ENCODE measurements at places on chromosomes 7 and 10. TPM values are rescaled to one million over a fixed set of nuclear protein-coding genes. Genes with fewer than 3 reads are reported as not detected.

GRCh38 chr7:73912223-73912622 lies 51.3 kb downstream of the TMEM270 start:
- H3K27me3 ChIP-seq = no peaks in the 10 kb centered on the region
- DNase-seq = no peak
- H3K27ac ChIP-seq = no peak overlapping the region

Gene YWHAG
- total RNA-seq = 121 TPM

Gene SLC18A2
- total RNA-seq = under 0.01 TPM

DNA sequence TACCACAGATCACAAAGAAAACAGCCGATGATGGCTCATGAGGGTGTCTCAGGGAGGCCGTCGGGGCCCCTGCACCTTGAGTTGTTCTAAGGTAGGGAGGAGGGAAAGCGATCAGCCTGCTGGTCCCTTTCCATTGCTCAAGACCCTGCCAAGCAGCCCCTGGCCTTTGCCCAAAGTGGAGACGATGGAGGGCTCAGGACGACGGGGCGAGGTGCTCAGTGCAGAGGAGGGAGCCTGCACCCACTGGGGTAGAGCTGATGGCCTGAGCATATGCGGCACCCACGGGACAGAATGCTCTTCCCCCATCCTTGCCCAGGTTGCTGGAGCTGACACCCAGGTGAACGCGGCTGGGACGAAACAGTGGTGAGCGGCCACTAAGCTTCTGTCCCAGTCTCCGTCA lies 58.3 kb upstream of the FAM20C start:
- no peaks in the 10 kb centered on the region for H3K36me3 ChIP-seq
- DNase-seq = peak; percentile 63
- no peaks in the 10 kb centered on the region for H3K27me3 ChIP-seq
- H3K4me1 ChIP-seq = peaks cover 12% of the 10 kb centered on the region

Gene OR13A1
- under 0.01 TPM for total RNA-seq

Gene TBX20
- total RNA-seq = not detected

Gene HOXA10
- 43.1 TPM for total RNA-seq

Gene AEBP1
- total RNA-seq = 219 TPM

DNA sequence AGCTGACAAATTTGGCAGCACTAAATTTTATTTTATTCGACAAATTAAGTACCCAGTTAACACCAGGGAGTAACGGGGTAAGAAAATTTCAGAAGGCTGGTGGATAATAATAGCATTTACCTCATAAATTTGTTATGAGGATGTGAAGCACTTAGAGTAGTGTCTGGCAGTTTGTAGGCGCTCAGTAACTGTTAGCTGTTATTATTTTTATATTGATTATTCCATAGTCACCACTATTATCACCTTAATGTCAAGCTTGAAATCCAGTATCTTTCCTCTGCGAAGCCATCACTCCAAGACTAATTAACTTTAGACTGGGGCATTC lies 563 bp upstream of the COA1 start:
- H3K4me1 ChIP-seq = peaks cover 14% of the 10 kb centered on the region
- H3K4me3 ChIP-seq = peak overlapping the region; percentile 93
- no peak for DNase-seq
- no peaks in the 10 kb centered on the region for H3K27me3 ChIP-seq
- H3K36me3 ChIP-seq = no peaks in the 10 kb centered on the region

GRCh38 chr10:21145751-21146435 lies 248.8 kb upstream of the NEBL start:
- no peak overlapping the region for H3K4me3 ChIP-seq
- H3K27me3 ChIP-seq = no peaks in the 10 kb centered on the region
- H3K27ac ChIP-seq = no peak overlapping the region
- no peak for DNase-seq
- no peaks in the 10 kb centered on the region for H3K4me1 ChIP-seq
- H3K36me3 ChIP-seq = no peaks in the 10 kb centered on the region

Gene DPYSL4
- 0.72 TPM for total RNA-seq

DNA sequence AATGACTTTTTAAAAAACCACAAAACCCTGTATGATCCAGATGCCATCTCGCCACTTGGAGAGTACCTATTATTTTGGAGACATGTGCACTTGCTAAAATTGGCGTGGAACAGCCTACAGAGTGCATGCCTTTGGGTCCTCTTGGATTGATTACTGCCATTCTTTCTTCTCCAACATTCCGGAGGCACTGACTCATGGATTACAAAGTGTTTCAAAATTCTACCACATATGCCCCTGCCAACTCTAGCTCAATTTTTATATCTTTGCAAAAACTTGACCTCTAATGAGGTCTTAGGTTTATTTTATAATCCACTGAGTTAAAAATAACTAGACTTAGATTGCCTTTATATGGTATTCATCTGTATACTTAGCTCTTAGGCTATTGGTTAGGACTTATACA lies 55.8 kb upstream of the KIF5B start:
- H3K36me3 ChIP-seq = no peaks in the 10 kb centered on the region
- H3K27me3 ChIP-seq = peaks cover 6% of the 10 kb centered on the region
- no peak overlapping the region for H3K4me3 ChIP-seq
- peak; percentile 87 for DNase-seq

- peaks cover 7% of the 10 kb centered on the region for H3K4me1 ChIP-seq
- no peaks in the 10 kb centered on the region for H3K36me3 ChIP-seq
- DNase-seq = no peak
- no peaks in the 10 kb centered on the region for H3K27me3 ChIP-seq
- no peak overlapping the region for H3K4me3 ChIP-seq
- H3K27ac ChIP-seq = no peak overlapping the region
Observed at GRCh38 chr10:114516356-114516755, 112.1 kb upstream of the AFAP1L2 start.

Gene KLF14
- total RNA-seq = not detected

Gene URGCP
- total RNA-seq = 28.9 TPM

GRCh38 chr10:72593963-72594362 lies 31.9 kb downstream of the MICU1 start:
- H3K4me1 ChIP-seq = no peaks in the 10 kb centered on the region
- H3K36me3 ChIP-seq = no peaks in the 10 kb centered on the region
- no peaks in the 10 kb centered on the region for H3K27me3 ChIP-seq
- DNase-seq = no peak

GRCh38 chr7:137986252-137987017 lies 15.5 kb downstream of the CREB3L2 start:
- H3K4me3 ChIP-seq = peak overlapping the region; percentile 43
- H3K36me3 ChIP-seq = peaks cover 11% of the 10 kb centered on the region
- peak overlapping the region; percentile 98 for H3K27ac ChIP-seq
- no peaks in the 10 kb centered on the region for H3K27me3 ChIP-seq
- H3K4me1 ChIP-seq = peaks cover 91% of the 10 kb centered on the region

GRCh38 chr10:108616559-108617285 lies 1306.6 kb downstream of the XPNPEP1 start:
- no peaks in the 10 kb centered on the region for H3K4me1 ChIP-seq
- no peak overlapping the region for H3K4me3 ChIP-seq
- no peaks in the 10 kb centered on the region for H3K27me3 ChIP-seq
